ENCODE measurements at places on chromosomes 2 and 18. TPM values are rescaled to one million over a fixed set of nuclear protein-coding genes. Genes with fewer than 3 reads are reported as not detected.

GRCh38 chr2:77470096-77470495 is 52.1 kb downstream of the LRRTM4 start:
- no peaks in the 10 kb centered on the region for H3K4me1 ChIP-seq
- DNase-seq, result no peak
- no peaks in the 10 kb centered on the region for H3K27me3 ChIP-seq
- no peaks in the 10 kb centered on the region for H3K36me3 ChIP-seq

DNA sequence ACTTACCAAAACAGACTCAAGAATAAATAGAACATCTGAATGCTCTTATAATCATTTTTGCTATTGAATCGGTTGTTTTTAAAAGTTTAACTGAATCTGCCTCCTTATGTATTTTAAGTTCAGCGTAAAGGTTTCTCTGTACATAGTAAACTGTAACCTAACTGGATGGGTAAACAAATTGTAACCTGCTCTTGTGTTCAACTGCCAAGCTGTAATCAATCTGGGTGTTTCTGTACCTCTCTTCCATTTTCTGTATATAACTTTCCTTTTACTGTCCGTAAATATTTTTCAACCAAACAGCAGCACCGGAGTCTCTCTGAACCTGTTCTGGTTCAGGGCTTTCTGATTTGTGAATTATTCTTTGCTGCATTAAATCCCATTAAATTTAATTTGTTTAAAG is 27.6 kb upstream of the DNAH7 start:
- DNase-seq, result no peak
- H3K27ac ChIP-seq, result no peak overlapping the region
- H3K4me3 ChIP-seq, result no peak overlapping the region
- no peaks in the 10 kb centered on the region for H3K4me1 ChIP-seq
- no peaks in the 10 kb centered on the region for H3K27me3 ChIP-seq

DNA sequence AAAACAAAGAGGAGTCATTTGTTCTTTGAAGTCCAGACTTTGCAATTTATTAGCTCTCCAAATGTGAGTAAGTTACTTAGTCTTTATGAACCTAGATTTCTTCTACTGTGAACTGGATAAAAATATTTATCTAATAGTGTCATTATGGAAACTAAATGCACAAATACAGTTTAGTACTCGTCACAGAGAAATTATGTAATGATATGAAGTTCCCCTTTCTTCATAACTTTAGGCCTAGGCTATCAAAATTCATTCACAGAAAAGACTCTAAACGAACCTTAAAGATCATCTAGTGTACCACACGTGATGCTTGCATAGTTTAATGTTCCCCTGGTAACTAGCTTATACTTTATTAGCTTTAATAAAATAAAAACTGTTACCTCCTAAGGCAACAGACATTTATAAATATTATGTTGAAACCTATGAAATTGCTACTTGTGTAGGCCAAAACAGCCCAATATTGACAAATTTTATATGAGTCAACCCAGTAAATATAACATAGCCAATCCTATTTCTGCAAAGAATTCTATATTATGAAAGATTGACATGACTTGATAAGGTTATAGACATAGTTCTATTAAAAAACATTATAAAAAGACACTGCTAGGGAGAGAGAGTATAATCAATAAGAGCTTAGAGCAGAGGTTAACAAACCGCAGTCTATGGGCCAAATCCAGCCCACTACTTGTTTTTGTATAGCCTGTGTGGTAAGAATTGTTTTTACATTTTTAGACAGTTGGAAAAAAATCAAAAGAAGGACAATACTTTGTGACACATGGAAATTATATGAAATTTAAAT is 44.9 kb upstream of the ITPRID2 start:
- H3K4me3 ChIP-seq, result no peak overlapping the region
- H3K27me3 ChIP-seq, result no peaks in the 10 kb centered on the region
- no peak overlapping the region for H3K27ac ChIP-seq
- no peaks in the 10 kb centered on the region for H3K4me1 ChIP-seq

DNA sequence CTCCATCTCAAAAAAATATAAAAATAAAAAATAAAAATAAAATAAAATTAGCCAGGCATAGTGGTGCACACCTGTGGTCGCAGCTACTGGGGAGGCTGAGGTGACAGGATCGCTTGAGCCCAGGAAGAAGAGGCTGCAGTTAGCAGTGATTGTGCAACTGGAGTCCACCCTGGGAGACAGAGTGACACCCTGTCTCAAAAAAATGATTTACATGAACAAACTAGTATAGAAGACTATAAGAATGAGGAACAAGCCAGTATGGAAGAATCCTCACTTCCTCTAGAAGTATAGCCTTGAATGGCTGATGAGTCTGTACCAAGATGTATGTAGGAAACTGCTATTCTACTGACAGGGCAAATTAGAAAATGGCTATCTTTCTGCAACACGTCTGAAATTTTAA is 10.9 kb downstream of the YES1 start:
- H3K4me3 ChIP-seq, result no peak overlapping the region
- no peak for DNase-seq

DNA sequence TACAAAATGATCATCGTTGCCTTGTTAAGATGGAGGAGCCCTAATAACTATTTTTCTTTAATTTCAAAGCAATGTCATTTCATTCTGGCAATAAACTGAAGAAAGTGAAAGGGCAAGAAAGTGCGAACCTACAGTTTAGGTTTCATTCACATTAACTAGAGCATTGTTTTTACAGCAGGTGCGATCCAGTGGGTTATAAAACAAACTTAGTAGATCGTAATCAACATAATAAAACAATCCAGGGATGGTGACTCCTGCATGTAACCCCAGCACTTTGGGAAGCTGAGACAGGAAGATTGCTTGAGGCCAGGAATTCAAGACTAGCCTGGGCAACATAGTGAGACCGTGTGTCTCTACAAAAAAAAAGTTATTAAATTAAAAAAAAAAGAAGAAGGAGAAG is 51.1 kb downstream of the AP1S3 start:
- H3K4me3 ChIP-seq, result no peak overlapping the region
- no peaks in the 10 kb centered on the region for H3K27me3 ChIP-seq
- no peak for DNase-seq
- no peaks in the 10 kb centered on the region for H3K4me1 ChIP-seq

GRCh38 chr2:172510548-172510947 is 45.3 kb upstream of the PDK1 start:
- H3K4me1 ChIP-seq, result no peaks in the 10 kb centered on the region
- H3K4me3 ChIP-seq, result no peak overlapping the region
- DNase-seq, result no peak
- no peak overlapping the region for H3K27ac ChIP-seq
- no peaks in the 10 kb centered on the region for H3K36me3 ChIP-seq

- H3K27me3 ChIP-seq, result no peaks in the 10 kb centered on the region
- DNase-seq, result no peak
- H3K27ac ChIP-seq, result no peak overlapping the region
- no peak overlapping the region for H3K4me3 ChIP-seq
- H3K36me3 ChIP-seq, result no peaks in the 10 kb centered on the region
These were observed 90.3 kb upstream of the SESTD1 start for GRCh38 chr2:179354739-179355537.

- no peak overlapping the region for H3K27ac ChIP-seq
- no peaks in the 10 kb centered on the region for H3K36me3 ChIP-seq
- H3K4me1 ChIP-seq, result no peaks in the 10 kb centered on the region
- H3K4me3 ChIP-seq, result no peak overlapping the region
- no peaks in the 10 kb centered on the region for H3K27me3 ChIP-seq
- no peak for DNase-seq
These were observed 195.2 kb downstream of the SLC8A1 start for GRCh38 chr2:40256649-40257048.

DNA sequence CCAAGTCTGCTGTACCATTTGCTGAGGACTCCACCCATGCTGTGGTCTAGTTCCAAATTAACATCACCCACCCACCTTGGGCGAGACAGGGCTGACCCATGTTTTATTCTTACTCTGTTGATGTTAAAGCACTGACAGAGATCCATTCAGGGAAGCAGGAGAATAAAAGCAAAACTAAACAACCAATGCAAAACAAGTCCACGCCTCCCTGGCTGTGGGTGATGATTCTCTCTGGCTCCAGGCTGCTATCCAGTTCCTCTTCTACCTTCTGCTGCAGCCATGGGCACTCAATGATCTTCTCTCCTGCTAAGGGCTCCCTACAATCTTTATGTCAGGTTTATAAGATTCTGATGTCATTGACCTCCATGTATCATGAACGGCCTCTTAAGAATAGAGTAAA is 786.6 kb upstream of the ID2 start:
- H3K27ac ChIP-seq, result no peak overlapping the region
- H3K4me1 ChIP-seq, result no peaks in the 10 kb centered on the region
- no peaks in the 10 kb centered on the region for H3K36me3 ChIP-seq

DNA sequence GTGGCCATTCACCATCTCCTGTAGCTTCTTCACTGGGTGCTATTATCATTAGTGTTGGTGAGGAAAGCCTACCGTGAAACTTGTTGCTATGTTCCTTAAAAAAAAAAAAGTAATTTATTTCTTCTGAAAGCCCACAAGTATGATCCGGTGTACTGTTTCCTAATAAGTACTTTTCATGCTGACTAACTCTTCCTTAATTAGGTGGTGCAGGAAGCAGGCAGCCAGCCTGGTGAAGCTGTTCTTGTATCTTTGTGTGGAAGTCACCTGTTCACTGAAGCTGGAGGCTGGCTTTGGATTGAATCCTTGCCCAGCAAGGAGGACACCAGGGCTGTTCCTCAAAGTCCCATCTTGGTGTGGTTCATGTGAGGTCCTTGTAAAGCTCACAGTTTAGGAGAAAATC is 321.7 kb upstream of the THSD7B start:
- no peaks in the 10 kb centered on the region for H3K36me3 ChIP-seq
- DNase-seq, result no peak
- H3K4me3 ChIP-seq, result no peak overlapping the region
- H3K27me3 ChIP-seq, result no peaks in the 10 kb centered on the region
- H3K27ac ChIP-seq, result no peak overlapping the region

DNA sequence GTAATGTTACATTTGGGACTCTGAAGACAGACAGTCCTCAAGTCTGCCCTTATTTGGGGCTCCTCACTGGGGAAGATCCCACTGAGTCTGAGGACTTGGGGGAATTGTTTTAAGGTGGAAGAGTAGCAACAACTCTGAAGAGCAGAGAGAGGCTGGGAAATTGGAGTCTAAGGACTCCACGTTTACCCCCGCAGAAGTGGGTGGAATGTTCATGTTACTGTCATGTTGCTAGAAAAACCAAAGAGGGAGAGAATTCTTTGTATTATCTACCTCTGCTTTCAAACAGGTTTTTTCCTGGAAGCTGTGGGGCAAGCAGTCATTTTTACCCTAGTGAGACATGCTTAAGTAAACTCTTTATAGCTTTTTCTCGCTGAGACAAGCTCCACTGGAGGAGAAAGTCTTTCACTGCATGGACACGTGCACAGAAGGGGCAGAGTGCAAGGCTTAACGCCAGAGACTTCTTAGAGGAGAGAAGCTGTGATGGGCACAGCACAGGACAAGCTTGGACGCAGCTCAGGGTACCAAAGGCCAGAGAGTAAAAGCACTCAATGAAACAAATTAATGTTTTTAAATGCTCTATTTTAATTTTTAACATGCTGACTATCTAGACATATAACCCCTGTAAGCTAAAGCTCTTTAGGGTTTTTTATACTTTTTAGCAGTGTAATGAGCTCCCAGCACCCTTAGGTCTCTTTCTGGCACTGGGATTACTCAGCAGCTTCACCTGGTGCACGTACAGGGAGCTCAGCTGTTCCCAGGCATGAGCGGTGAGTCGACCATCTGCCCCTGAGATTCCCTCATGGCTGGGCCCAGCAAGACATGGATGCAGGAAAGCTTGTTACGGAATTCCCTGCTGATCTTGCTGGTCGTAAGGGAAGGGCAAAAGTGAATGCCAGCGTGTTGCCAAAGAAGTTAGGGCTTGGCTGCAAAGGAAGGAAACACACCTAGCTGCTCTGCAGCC is 54.5 kb upstream of the BIN1 start:
- DNase-seq, result no peak
- H3K4me3 ChIP-seq, result no peak overlapping the region
- H3K27ac ChIP-seq, result no peak overlapping the region
- no peaks in the 10 kb centered on the region for H3K27me3 ChIP-seq
- H3K4me1 ChIP-seq, result peaks cover 5% of the 10 kb centered on the region

DNA sequence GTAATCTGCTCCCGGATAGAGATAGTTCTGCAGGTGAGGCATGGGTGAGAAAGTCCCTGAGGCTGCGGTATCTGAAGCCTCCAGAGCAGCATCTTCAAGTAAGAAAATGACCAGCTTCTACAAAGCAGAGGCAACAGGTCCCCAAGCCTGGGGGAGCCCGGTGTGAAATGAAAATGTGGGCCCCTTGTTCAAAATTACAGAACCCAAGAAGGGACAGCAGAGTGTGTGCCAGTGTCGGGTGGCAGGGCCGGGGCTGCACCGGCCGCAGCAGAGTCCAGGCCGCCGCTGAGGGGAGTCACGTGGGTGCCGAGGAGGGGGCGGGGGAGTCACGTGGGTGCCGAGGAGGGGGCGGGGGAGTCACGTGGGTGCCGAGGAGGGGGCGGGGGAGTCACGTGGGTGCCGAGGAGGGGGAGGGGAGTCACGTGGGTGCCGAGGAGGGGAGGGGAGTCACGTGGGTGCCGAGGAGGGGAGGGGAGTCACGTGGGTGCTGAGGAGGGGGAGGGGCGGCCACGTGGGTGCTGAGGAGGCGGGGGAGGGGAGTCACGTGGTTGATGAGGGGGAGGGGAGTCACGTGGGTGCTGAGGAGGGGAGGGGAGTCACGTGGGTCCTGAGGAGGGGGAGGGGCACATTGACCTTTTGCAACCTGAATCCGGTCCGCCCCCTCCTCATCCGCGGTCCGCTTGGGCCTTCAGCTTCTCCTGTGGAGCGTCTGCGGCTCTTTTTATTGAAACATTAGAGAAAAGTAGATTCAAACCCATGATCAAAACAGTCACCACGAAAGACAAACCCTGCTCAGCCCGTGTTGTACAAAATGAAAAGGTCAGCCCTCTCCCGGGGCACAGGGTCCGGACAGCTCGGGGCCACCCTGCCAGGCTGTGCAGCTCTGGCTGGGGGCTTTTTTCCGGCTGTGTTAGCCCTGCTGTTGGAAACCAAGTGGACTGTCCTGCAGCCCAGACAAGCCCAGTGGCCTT is 10.4 kb downstream of the COLEC11 start:
- peak; percentile 3 for DNase-seq
- H3K4me1 ChIP-seq, result no peaks in the 10 kb centered on the region
- H3K36me3 ChIP-seq, result no peaks in the 10 kb centered on the region
- no peak overlapping the region for H3K4me3 ChIP-seq

- H3K4me3 ChIP-seq, result no peak overlapping the region
- no peak for DNase-seq
- H3K4me1 ChIP-seq, result peaks cover 10% of the 10 kb centered on the region
- no peak overlapping the region for H3K27ac ChIP-seq
- no peaks in the 10 kb centered on the region for H3K27me3 ChIP-seq
These were observed 30.0 kb downstream of the DTNA start for GRCh38 chr18:34740101-34740500.

The CCDC85A gene
- total RNA-seq, result 8.9 TPM

The LBX2 gene
- 0.89 TPM for total RNA-seq

The CD28 gene
- not detected for total RNA-seq

The SKOR2 gene
- not detected for total RNA-seq

The SLC9A4 gene
- 0.07 TPM for total RNA-seq

The SPC25 gene
- total RNA-seq, result 0.60 TPM

The KLHL29 gene
- 4.8 TPM for total RNA-seq

The ATL2 gene
- total RNA-seq, result 35.5 TPM

The DNAJC5G gene
- not detected for total RNA-seq

The OTOS gene
- not detected for total RNA-seq
